ENCODE measurements at places on chromosomes 4 and X. TPM values are rescaled to one million over a fixed set of nuclear protein-coding genes. Genes with fewer than 3 reads are reported as not detected.

Gene ATP2B3
- not detected for total RNA-seq

Gene USP26
- not detected for total RNA-seq

Gene ARHGAP36
- under 0.01 TPM for total RNA-seq

Gene CSAG1
- not detected for total RNA-seq

Gene FRMD7
- not detected for total RNA-seq

Gene TAF7L
- 2.4 TPM for total RNA-seq

Gene MAGEC2
- not detected for total RNA-seq

Gene SETD7
- 83.9 TPM for total RNA-seq

Gene AMBN
- not detected for total RNA-seq

Gene FDCSP
- not detected for total RNA-seq

Gene MXRA5
- under 0.01 TPM for total RNA-seq
